ENCODE measurements at places on chromosomes 13 and 19. TPM values are rescaled to one million over a fixed set of nuclear protein-coding genes. Genes with fewer than 3 reads are reported as not detected.

The GNG7 gene
- 1.5 TPM for total RNA-seq

The DZIP1 gene
- total RNA-seq = 3.6 TPM

The SHD gene
- total RNA-seq = 16.8 TPM

The SRRM5 gene
- total RNA-seq = 0.42 TPM

The FPR2 gene
- total RNA-seq = 0.47 TPM

The ZIM2 gene
- total RNA-seq = not detected

DNA sequence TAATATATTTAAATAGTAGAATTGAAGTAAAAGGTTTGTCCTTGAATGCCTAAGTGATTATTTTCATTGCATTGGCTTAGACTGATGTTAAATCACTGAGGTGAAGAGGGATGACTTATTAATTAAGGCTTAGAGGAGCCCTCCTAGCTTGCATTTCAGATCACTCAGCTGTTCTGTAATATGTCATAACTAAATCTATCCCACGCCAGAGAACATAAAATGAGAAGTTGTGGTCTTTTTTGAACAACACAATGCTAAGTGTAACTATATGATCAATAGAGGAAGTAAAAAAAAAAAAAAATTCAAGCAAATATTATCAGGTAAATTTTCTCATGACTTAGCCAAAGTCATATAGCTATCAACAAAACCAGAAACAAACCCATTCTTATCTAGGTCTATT is 752.2 kb downstream of the GPC5 start:
- H3K4me1 ChIP-seq = no peaks in the 10 kb centered on the region

- DNase-seq = no peak
- no peak overlapping the region for H3K27ac ChIP-seq
- H3K36me3 ChIP-seq = no peaks in the 10 kb centered on the region
- no peaks in the 10 kb centered on the region for H3K4me1 ChIP-seq
These were observed 17.2 kb downstream of the GTF2F2 start for GRCh38 chr13:45137526-45137925.

DNA sequence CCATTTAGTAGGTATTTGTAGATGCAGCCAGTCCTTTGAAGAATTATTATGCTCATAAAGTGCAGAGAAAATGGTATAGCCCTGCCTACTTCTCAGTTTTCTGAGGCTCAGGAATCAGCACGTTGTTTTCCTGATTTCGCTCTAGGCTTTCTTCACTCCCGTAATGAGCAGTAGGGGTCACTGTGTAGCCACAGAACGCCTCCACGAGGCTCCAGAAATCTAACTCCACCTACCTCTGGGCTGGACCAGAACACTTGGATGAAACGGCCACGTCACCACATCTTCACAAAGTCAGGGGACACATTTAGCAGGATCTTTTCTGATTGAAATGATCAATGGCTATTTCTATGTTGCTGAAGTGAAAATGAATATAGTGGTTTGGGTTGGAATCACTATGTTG is 49.8 kb upstream of the GTF3A start:
- H3K4me1 ChIP-seq = peaks cover 6% of the 10 kb centered on the region
- H3K36me3 ChIP-seq = no peaks in the 10 kb centered on the region
- H3K27me3 ChIP-seq = no peaks in the 10 kb centered on the region
- peak overlapping the region; percentile 23 for H3K27ac ChIP-seq

DNA sequence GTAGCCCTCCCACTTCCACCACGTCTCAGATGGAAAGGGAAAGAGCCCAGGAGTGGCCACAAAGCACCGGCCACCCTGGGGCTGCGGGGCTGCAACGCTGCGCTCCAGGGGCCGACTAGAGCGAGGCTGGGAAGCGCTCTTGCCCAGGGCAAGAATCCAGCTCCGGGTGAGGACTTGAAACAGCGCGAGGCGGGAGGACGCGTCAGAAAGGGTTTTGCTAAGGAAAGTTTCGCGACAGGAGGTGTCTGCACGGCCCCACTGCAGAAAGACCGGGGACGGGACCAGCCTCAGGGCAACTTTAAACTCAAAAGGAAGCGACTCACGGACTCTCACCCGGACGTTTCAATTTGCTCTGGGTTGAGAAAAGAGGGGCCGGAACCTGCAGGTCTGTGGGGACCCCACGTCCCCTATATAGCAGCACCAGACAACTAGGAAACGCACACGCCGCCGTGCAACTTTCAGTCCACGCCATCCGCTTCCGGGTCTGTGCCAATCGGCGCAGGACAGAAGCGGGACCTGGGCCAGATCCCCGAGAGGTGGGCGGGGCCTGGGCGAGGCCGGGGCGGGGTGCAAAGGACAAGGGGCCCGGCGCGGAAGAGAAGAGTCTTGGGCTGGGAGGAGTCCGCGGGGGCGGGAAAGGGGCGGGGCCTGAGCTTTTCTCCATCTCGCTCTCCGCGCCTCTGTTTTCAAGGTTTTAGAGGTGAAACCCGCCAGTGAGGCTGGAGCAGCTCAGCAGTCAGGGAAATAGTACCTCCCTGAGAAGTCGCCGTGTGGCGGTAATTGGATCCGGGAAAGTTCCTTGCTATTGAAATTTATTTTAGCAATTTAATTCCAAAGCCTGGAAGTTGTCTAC is at the start of gene ZNF816:
ZNF816 (minus strand) TSS at position 488 of the 853 bp plus-strand sequence. CDS start 6,792 bp downstream, outside the sequence.
- H3K4me3 ChIP-seq = peak within 1 kb of the TSS; percentile 59
- H3K4me1 ChIP-seq = no peaks in the 10 kb centered on the region
- H3K36me3 ChIP-seq = no peaks in the 10 kb centered on the region

DNA sequence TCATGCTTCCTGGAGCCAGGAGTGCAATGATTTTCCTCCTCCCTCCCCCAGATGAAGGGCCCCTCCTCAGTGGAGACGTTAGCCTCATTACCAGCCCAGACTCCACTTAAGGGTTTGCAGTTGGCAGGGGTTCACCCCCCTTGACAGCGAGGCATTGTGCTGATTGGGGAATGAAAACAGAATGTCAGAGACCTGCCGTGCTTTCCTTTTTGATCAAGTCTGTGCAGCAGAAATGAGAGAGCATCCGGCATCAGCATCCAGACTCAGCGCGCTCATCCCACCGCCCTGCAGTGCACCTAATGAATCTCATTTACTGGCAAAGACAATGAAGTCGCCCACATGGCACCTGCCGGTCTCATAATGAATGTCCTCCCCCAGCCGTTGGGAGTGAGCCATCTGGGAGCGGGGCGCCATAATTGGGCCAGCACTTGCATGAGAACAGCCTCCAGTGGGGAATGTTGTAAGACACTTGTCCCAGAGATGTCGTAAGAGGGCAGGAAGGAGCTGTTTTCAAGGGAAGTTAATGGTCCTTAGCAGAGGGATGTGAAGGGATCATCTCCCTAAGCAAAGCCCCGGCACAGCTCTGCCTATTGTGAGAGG is 98.3 kb upstream of the UQCRFS1 start:
- no peaks in the 10 kb centered on the region for H3K27me3 ChIP-seq
- no peak overlapping the region for H3K4me3 ChIP-seq
- no peaks in the 10 kb centered on the region for H3K4me1 ChIP-seq
- no peak for DNase-seq

- H3K4me3 ChIP-seq = no peak overlapping the region
- no peak overlapping the region for H3K27ac ChIP-seq
- no peaks in the 10 kb centered on the region for H3K27me3 ChIP-seq
- no peaks in the 10 kb centered on the region for H3K36me3 ChIP-seq
- no peak for DNase-seq
- no peaks in the 10 kb centered on the region for H3K4me1 ChIP-seq
These were observed 64.0 kb downstream of the IER2 start for GRCh38 chr19:13214036-13214730.

- no peaks in the 10 kb centered on the region for H3K27me3 ChIP-seq
- H3K36me3 ChIP-seq = no peaks in the 10 kb centered on the region
- no peaks in the 10 kb centered on the region for H3K4me1 ChIP-seq
- DNase-seq = no peak
These were observed 7.5 kb upstream of the SLC39A3 start for GRCh38 chr19:2747349-2747748.

GRCh38 chr13:72104656-72105180 is 237.7 kb upstream of the DACH1 start:
- no peak for DNase-seq
- H3K4me1 ChIP-seq = no peaks in the 10 kb centered on the region
- H3K4me3 ChIP-seq = no peak overlapping the region

DNA sequence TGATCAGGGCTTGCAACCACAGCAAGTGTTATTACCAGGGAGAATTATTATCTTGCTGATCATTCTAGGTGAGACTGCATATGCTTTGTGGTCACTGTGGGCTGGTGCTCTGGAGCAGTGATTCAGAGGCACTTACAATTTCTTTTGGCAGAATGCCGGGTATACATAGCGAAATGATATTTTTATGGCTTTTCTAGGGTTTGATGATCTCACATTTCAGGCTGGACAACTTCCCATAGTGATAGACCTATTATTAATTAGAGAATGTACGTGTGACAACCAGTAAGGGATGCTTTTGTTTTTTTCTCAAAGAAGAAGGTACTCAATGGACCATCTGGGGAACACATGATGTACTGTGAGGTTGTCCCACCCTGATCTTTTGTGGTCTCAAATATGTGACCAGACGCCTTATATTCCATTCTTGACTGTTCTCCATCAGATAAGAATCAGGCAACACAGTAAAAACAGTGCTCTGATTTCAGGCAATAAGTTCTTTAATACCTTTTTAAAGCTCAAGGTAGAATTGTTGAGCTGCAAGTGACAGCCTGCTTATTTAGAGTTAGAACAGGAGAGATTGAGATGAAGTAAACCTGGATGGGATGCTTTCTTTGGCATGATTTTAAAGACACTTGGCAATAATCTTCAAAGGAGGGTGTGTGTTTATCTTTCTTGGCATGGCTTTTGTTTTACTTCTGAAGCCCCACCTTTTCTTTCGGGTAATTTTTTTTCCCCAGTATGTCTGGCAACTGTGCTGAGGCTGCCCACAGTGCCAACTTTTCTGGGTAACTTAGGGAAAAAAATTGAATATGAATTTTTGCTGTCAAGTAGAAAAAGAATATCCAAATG is 27.4 kb upstream of the SCEL start:
- no peaks in the 10 kb centered on the region for H3K27me3 ChIP-seq
- H3K36me3 ChIP-seq = no peaks in the 10 kb centered on the region
- H3K4me1 ChIP-seq = no peaks in the 10 kb centered on the region

GRCh38 chr13:98525456-98526181 is 51.3 kb downstream of the STK24 start:
- H3K4me1 ChIP-seq = no peaks in the 10 kb centered on the region
- DNase-seq = no peak
- no peaks in the 10 kb centered on the region for H3K36me3 ChIP-seq
- no peak overlapping the region for H3K4me3 ChIP-seq

GRCh38 chr19:33345163-33345562 is 28.3 kb upstream of the CEBPG start:
- H3K36me3 ChIP-seq = no peaks in the 10 kb centered on the region
- no peaks in the 10 kb centered on the region for H3K4me1 ChIP-seq
- no peak for DNase-seq
- peaks cover 3% of the 10 kb centered on the region for H3K27me3 ChIP-seq

DNA sequence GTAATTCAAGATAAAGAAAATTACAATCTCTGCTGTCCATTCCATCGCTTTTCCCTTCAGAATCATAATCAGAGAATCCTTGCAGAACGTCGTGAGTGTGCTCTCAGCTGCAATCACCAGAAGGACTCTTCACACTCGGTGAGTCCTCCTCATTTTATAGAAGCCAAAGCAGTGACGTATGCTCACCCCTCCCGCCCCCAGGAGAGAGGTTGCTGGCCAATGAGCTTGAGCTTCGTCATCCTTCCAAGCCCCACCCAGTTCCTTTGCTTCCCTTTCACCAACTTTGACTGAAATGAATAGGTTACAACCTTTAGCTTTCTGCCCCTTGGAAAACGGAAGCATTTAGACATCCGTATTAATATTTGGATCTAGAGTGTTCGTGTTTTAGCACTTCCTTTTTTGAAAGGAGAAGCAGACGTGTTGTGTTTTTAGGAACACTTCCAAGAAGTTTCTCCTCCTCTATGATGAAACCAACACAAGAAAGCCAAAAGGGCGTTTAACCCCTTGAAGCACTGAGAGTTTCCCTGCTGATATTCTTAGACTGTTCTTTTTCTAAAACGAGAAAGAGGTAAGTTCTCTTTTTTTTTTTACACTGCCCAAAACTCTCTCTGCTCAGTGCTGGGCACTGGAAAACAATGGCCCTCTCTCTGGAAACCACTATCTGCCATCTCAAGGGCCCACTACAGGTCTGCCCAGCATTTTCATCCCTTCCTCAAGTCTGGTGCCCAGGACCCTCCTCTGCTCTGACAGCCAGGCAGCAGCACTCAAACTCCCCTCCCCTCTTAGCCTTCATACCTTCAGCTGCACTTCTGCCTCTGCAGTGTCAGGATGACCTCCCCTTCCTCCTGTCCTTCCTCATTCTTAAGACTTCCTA is 44.3 kb upstream of the CEACAM21 start:
- H3K27ac ChIP-seq = peak overlapping the region; percentile 28
- no peaks in the 10 kb centered on the region for H3K27me3 ChIP-seq
- DNase-seq = peak; percentile 59

DNA sequence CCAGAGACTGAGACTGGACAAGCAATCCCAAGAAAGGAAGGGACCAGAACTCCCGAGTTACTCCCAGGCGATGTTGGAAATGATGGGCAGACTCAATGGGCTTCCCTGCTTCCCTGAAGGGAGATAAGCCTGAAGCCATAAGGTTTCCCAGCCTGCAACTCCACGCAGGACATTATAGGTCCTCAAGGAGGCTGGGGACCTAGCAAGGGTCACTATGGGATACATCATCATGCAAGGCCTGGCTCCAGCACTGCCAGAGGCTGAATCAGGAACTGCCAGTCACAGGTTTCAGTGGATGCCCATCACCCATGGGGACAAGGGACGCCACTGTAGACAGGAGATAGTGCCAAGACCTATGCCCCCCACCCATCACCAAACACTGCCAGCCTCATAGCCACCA is 338.7 kb downstream of the IRS2 start:
- no peaks in the 10 kb centered on the region for H3K27me3 ChIP-seq
- H3K4me3 ChIP-seq = no peak overlapping the region

GRCh38 chr19:29285878-29286277 is 72.9 kb upstream of the UQCRFS1 start:
- no peak for DNase-seq
- no peaks in the 10 kb centered on the region for H3K36me3 ChIP-seq
- no peaks in the 10 kb centered on the region for H3K4me1 ChIP-seq
- no peaks in the 10 kb centered on the region for H3K27me3 ChIP-seq
- no peak overlapping the region for H3K4me3 ChIP-seq
- no peak overlapping the region for H3K27ac ChIP-seq

- DNase-seq = no peak
- no peak overlapping the region for H3K4me3 ChIP-seq
- no peaks in the 10 kb centered on the region for H3K36me3 ChIP-seq
- no peaks in the 10 kb centered on the region for H3K4me1 ChIP-seq
- H3K27ac ChIP-seq = no peak overlapping the region
These were observed 68.1 kb downstream of the ABCC4 start for GRCh38 chr13:95233026-95233635.

DNA sequence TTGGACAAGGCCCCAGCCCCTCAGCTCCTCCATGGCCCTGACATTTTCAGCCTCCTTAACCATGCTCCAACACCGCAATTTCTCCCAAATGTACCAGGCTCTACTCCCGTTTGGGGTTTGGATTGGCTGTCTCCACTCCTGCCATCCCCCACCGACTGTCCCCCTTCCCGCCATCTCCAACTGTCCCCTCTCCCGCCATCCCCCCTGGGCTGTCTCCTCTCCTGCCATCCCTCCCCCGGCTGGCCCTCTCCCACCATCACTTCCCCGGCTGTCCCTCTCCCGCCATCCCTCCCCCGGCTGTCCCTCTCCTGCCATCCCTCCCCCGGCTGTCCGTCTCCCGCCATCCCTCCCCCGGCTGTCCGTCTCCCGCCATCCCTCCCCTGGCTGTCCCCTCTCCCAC is 5.4 kb downstream of the BCAT2 start:
- H3K27me3 ChIP-seq = no peaks in the 10 kb centered on the region
- no peak for DNase-seq
- H3K4me1 ChIP-seq = no peaks in the 10 kb centered on the region

Data from colonic mucosa (tissue), 4 donors.